ENCODE measurements at places on chromosomes 3 and 15.

DNA sequence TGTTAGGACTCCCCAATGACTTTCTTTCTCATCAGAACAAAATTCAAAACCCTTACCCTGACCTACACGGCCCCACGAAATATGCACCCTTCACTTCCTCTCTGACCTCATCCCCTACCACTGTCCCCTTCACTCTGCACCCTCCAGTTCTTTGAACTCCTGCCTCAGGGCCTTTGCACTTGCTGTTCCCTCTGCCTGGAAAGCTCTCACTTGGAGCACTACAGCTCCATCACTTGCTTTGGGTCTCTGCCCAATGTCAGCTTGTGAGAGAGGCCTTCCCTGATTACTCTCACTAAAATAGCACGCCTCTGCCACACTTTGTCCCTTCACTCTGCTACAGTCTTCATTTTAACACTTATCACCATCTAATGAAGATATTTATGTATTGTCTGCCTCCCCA lies 32.8 kb upstream of the SMAD3 start:
- no peak for DNase-seq

- DNase-seq, result no peak
Observed at GRCh38 chr3:71495708-71496472, 87.6 kb downstream of the FOXP1 start.

GRCh38 chr15:73108676-73109075 lies 56.4 kb downstream of the NEO1 start:
- no peak for DNase-seq

- DNase-seq, result no peak
Observed at GRCh38 chr3:87895983-87896382, 162.8 kb downstream of the CGGBP1 start.

GRCh38 chr3:132721479-132722164 lies 587 bp downstream of the NPHP3 start:
- DNase-seq, result no peak

DNA sequence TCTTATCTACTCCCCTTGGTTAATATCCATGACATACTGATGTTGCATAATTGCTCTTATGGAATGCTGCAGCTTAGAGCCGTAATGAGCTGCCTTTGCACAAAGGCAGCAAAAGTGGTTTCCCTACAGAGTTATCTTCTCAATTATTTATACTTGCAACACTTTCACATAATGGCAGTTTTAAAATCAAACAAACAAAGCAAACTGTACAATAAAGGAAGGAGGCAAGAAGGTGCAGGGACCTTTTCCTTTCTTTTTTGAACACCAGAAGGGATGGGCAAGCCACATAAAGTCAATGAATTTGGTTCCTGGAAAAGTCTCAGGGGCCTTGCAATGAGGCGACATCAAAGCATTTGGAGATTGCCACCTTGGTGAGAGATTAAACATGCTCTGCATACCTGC lies 188.0 kb downstream of the MEIS2 start:
- DNase-seq, result no peak

DNA sequence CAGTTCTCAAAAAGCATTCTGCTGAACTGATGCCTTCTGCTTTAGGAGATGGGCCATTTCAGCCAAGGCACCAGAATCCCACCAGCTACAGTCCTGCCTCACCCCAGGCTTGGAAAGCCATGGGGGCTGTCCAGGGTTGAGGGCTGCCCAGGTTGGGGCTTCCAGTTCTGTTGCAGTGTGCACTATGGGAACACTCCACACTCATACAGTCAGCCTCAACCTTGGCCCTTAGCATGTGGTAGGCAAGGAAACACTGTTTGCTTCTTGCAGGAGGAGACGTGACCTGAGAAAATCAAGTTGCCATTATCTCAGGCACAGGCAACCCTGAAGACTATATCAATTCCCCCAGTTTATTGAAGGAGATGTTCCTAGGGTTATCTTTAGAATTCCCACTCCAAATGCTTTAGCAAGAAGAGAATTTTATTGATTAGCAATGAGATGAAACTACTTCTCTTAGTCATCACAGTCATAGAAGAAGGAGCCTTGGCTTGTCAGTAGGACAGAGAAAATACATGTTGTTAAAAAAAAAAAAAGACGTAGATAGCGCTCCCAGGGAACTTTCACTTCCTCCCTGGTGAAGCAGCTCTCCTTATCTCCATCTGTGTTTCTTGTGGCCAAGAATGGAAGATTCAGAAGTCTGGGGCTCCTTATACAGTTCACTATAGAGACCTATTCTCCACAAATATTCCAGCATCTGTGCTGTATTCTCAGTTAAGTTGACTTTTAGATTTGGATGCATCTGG lies 38.3 kb upstream of the IL12A start:
- no peak for DNase-seq

GRCh38 chr3:59212128-59212779 lies 162.4 kb upstream of the CFAP20DC start:
- DNase-seq, result peak; percentile 6
